ENCODE measurements at places on chromosomes 12 and 14.

- DNase-seq, result no peak
These were observed 50.8 kb downstream of the ARL6IP4 start for GRCh38 chr12:123031171-123031845.

DNA sequence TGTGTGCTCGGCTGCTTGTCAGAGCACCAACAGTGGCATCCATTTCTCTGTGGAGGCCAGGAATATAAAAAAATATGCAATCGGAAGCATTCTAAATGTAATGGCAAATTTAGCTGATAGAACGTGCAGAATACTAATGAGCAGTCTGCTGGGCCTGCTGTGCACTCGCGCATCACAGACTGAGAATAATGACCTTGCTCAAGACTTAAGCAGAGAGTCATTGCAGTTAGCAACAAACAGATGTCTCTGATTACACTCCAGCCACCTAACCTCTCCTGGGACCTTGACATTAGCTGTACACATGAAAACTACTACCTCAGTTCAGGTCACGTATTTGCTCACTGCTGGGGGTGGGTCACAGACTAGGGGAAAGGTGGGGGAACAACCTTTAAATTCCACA, 269.2 kb upstream of the DAAM1 start:
- peak; percentile 86 for DNase-seq

DNA sequence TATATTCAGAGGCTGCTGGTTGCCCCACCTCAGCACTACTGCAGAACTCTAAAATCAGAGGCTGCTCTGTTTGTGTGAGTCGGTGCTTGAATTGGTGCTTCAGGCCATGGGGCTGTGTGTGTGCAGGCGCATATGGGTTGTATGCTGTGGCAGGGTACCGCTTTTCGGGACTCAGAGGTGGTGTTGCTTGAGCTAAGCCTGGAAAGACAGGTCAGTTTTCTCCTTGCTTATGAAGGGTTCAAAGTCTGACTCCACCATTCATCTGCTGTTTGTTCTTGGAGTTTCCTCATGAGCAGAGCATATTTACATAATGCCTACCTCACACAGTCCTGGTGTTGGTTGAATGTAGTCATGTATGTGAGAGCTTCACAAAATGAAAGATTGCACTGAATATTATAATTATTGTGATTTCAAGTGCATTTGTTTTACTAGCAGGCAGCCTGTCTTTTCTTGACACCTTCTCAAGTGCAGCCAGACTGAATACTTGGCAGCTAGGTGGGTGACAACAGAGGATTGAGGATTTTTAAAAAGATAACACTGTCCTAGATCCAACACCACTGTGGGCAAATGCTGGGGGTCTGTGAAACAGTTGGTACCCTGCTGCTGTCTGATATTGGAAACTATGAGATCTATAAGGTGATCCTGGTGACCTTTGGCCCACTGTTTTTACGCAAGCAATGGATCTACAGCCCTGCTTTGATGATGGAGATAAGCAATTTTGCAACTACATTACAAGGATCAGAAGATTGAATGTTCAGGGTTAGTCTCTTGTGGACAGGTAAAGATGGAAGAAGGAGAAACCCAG, 1.0 kb upstream of the ANG start:
- no peak for DNase-seq

DNA sequence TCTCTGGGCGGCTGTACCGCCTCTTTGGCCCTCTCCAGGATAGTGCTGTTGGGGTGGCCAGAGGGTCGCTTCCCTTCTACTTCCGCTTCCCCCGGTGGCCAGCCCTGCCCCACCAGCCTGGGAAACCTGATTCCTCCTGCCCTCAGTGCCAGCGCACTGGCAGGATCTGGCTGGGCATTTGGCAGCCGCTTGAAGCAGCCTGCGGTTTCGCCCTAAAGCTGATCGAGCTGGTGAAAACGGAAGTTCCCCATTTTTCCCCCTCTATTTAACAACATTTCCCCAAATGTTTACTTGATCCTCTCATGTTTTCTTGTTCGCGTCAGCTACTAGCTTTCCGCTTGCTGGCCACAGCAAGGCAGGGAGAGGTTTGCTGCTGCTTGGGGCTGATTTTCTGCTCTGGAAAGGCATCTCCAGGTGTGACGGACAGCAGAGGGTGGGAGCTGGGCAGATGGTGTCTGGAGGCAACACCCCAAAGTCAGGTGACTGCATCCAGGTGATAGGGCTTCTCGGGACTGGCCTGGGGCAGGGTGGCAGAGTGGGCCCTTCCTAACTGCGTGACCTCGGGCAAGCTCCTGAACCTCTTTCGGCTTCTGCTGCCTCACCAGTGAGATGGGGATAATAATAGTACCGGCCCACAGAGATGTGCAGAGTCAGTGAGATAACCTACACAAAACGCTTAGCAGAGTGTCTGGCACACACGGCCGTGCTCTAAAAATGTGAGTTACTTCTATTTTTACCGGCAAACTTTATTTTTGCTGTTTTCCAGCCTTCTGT, 53.1 kb downstream of the TSPAN9 start:
- DNase-seq, result no peak

GRCh38 chr14:69580009-69580577, 5.4 kb upstream of the CCDC177 start:
- peak; percentile 91 for DNase-seq

- no peak for DNase-seq
These were observed 5.7 kb downstream of the ETFRF1 start for GRCh38 chr12:25200703-25201102.

- peak; percentile 56 for DNase-seq
These were observed 16.5 kb upstream of the KRT78 start for GRCh38 chr12:52865090-52865944.

GRCh38 chr14:70032447-70032846, 153.2 kb downstream of the SMOC1 start:
- no peak for DNase-seq

GRCh38 chr12:123532808-123533649, 490 bp downstream of the RILPL1 start:
- DNase-seq, result no peak

GRCh38 chr12:16285586-16285985, 8.1 kb upstream of the SLC15A5 start:
- no peak for DNase-seq

GRCh38 chr12:122944605-122945592, 21.4 kb downstream of the ABCB9 start:
- no peak for DNase-seq

DNA sequence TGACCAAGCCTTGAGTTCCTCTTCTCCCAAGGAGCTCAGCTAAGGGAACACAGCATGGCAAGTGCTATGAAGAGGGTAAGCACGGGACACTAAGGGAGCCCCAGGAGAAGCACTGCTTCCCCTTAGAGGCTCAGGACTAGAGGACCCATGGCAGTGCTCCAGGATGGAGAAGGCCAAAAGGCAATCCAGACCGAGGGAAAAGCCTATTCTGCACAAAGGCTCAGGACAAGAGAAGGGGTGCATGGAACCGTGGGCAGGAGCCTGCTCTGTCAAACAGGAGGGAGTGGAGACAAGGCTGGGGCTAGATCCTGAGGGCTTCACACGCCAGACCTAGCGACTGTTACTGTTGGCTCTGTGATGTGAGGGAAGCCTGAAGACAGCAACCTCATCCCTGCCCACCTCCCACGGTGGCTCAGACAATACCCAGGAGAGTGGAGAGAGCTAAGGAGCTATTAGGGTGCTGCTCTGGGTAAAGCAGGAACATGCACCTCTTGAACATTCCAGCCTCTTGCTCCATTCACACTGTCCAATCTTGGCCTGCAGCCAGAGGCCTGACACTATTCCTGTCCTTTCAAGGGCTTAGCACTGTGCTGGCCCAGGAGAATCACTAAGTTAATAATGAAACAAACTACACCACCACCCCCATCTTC, 24.2 kb downstream of the OTUB2 start:
- DNase-seq, result no peak

DNA sequence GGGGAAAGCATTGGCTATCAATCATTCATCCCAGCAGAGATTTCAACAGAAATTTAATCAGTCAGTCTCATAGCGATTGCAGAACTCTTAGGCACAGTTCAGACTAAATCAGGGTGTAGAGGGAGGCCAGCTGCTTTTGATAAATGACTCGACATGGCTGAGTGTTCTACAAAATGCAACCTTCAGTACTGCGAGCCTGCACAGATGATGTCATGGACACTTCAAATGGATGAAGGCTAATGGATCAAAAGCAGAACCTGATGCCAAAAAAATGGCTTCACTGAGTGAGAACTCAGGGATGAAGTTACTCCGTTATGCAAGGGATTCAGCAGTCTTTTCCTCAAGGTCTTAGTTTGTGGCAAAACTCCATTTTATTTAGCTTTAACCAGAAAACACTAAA, 167.3 kb downstream of the DACT1 start:
- no peak for DNase-seq

GRCh38 chr14:61101803-61102548, 120.9 kb downstream of the SLC38A6 start:
- no peak for DNase-seq

DNA sequence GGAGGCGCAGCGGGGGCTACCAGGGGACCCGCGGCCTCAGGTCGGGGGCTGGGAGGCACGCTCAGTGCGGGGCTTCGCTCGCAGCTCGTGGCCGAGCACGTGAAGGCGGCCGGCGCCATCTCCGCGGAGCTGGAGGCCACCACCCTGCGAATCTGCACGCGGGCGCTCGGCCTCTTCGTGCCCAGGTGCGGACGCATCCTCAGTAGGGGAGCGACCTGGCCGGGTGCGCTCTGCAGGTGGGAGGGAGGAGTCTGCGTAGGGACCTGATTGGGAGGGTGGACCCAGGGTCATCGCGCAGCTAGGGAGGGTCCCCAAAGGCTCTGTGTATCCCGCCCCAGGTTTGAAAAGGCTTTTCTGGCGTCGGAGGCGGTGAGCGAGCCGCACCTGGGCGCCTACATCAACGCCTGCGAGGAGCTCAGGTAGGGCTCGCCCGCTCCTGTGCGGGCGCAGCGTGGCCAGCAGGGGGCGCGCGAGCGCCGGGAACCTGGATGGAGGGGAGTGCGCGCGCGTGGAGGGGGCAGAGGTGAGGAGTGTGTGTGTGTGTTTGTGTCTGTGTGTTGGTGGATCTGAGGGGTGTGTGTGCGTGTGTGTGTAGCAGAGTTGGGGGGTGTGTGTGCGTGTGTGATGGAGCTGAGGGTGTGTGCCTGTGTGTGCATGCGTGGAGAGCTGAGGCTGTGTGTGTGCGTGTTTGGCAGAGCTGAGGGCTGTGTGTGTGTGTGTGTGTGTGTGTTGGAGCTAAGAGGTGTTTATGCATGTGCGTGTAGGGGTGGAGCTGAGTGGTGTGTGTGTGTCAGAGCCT, 10.3 kb downstream of the EXOC3L4 start:
- DNase-seq, result peak; percentile 79

GRCh38 chr12:53179687-53180219, 769 bp upstream of the ZNF740 start:
- DNase-seq, result no peak

GRCh38 chr14:99271221-99271941, 616 bp downstream of the BCL11B start:
- peak; percentile 34 for DNase-seq

DNA sequence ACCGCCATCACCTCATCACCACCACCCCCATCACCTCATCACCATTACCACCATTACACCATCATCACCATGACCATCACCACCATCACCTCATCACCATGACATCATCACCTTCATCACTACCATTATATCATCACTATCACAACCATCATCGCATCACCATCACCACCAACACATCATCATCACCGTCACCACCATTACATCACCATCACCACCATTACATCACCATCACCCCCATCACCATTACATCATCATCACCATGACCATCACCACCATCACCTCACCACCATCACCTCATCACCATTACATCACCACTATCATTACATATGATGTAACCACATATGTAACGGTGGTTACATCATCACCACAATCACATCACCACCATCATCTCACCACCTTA, 132.3 kb downstream of the RIMBP2 start:
- no peak for DNase-seq

DNA sequence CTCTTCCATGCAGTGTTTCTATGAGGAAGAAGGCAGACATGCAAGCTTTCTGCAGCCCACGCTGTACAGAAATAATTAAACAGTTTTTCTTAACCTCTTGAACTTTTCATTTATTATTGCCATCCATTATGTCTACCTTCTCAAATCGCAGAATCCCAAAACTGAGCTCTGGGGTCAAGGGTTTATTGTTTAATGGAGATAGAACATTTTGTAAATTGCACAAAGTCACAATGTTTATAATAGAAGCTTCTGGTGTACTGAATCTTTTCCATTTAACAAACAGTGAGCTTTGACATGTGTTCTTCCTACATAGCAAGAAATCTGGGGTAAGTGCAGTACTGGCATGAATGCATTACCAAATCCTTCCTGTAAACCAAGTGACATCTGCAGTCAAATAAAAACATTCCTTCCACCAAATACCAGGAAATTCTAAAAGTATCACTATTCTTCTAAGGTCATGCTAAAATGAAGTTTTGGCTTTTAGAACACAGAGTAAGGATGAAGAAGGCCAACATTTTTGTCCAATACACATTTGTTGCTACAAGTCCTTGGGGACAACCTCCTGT, 385.3 kb upstream of the DDHD1 start:
- no peak for DNase-seq

DNA sequence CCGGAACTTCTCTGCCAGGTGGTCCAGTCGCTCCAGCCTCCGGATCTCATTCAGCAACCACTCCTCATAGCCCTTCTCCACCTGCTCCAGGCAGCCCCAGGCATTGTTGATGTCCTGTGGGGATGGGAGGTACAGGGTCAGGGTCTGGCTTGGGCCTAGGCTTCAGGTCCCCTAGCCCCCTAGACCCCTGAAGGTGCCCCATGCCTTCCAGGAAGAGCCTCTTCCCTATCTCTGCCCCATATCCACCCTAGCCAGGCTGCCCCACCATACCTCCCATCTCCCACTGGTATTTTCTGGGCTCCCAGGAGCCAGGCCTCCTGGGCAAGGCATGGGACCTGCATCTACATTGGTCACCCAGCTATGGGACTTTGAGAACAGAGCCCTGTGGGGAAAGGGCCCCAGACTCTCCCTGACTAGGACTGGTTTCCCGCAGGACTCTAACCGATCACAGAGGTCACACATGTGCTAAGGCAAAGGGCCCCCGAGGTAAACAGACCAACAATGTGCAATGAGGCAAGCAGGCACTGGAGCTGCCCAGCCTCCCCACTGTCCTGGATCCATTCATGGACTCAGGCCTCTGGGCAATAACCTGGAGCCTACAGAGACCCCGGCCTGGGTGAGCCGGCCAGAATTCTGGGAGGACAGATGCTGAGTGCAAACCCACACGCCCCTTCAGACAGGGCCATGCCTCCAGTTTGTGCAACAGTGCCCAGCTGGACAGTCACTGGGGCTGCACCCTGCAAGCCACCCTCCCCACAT, 88.8 kb downstream of the ACTN1 start:
- no peak for DNase-seq

Data from NCI-H1694 treated with DMSO at 0.1 percent for 48 hours (cell line).